ENCODE measurements at places on chromosomes 1 and 21. TPM values are rescaled to one million over a fixed set of nuclear protein-coding genes. Genes with fewer than 3 reads are reported as not detected.

The SLAMF7 gene
- 0.56 TPM for polyA plus RNA-seq

The CFH gene
- polyA plus RNA-seq = 6.4 TPM

The CADM3 gene
- 86.2 TPM for polyA plus RNA-seq

The CHRM3 gene
- polyA plus RNA-seq = 1.1 TPM

All from brain (organoid and tissue), 16 donors.